ENCODE measurements at places on chromosomes 3 and 15.

GRCh38 chr15:65789759-65790425 is 2.2 kb downstream of the DENND4A start:
- no peak for DNase-seq

DNA sequence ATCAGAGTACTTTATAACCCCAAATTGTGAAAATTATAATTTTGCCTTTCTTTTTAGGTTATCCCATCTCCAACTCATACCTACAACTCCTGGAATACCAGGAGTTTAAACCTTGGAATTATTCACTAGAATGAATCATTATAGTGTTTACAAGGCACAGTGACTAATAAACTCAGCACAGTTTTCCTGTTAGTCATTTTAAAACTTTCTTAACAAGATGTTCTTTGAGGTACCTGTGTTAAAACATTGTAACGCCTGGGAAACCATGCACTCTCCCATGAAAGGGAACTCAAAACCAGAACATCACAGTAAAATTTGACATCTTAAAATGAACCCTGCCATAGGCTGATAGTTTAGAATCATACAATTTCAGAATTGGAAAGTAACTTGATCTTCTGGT is 132.4 kb upstream of the OSTN start:
- no peak for DNase-seq

GRCh38 chr3:12428126-12428525 is 56.2 kb upstream of the TSEN2 start:
- DNase-seq: no peak

GRCh38 chr3:125000661-125001060 is 55.1 kb downstream of the HEG1 start:
- no peak for DNase-seq

DNA sequence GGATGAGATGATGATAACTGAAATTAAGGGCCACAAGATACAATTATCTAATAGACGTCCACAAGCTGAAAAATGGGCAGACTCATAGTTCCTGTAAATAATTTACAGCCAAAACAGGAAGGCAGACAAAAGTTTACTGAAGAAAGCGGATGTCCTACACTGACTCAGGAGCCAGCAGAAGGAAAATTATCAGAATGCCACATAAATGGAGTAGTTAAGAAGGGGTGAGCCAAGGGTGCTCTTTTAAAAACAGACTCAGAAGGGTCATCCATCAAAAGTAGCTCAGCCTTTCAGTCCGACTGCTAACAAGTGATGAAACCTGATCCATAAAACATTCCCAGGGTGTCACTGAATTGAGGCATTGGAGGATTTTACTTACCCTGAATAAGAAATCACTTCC is 39.8 kb downstream of the TUSC7 start:
- DNase-seq: no peak

- no peak for DNase-seq
Observed at GRCh38 chr3:61530355-61530754, 31.0 kb upstream of the PTPRG start.

DNA sequence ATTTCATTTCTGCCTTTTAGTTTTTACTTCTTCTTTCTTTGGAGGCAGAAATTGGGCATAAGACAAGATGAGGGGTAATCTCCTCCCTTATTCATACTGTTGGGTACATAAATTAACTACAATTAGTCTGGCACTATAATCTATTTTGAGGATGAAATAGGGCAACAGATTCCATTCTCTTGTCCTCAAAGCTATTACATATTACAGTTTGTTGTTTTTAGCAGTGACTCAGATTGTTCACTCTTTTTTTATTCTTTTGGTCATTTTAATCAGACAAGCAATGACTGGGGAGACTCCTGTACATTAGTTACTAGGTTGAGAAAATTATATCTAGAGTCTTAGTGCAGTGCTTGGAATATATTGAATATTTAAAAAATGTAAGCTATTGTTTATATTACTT is 556.0 kb downstream of the OTOL1 start:
- DNase-seq: no peak

DNA sequence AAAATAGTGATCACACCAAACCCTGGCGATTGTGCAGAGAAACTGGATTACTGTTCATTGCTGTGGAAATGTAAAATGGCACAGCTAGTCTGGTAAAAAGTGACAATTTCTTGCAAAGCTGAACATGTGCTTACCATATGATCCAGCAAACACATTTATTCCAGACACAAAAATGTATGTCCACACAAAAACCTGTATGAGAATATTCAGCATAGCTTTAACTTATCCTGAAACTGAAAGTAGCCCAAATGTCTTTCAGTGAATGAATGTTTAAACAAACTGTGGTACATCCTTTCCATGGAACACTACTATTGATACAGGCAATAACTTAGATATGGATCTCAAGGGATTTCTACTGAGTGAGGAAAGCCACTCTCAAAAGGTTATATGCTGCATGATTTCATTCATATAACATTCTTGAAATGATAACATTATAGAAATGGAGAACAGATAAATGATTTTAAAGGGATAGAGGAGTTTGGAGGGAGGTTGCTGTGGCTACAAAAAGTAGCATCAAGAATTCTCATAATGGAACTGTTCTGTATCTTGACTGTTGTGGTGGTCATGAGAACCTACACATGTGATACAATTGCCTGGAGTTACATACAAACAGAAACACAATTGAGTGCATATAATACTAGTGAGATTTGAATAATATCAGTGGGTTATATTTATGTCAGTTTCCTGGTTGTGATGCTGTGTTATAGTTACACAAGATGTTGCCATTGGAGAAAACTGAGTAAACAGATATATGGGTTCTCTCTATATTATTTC is 70.7 kb upstream of the DPH6 start:
- DNase-seq: no peak
